GM12865 (cell line): ENCODE measurements at places on chromosomes 7 and 10.

GRCh38 chr7:75624134-75624832 is 114.5 kb downstream of the HIP1 start:
- DNase-seq: no peak

DNA sequence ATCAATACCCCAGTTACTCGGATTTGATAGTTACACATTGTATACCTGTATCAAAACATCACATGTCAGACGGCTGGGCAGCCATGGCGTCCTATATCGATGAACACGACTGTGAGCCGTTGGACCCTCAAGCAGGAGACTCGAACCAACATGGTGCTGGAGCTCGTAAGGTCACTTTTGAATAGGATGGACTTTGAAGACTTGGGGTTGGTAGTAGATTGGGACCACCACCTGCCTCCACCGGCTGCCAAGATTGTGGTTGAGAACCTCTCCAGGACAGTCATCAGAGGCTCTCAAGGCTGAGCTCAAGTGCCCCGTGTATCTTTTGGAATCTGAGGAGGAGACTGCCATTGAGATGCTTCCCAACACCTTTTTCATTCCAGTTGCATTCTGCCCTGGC is 1.9 kb upstream of the RINT1 start:
- no peak for DNase-seq

- DNase-seq: no peak
Observed at GRCh38 chr10:14617852-14618251, 156.8 kb downstream of the FAM107B start.

DNA sequence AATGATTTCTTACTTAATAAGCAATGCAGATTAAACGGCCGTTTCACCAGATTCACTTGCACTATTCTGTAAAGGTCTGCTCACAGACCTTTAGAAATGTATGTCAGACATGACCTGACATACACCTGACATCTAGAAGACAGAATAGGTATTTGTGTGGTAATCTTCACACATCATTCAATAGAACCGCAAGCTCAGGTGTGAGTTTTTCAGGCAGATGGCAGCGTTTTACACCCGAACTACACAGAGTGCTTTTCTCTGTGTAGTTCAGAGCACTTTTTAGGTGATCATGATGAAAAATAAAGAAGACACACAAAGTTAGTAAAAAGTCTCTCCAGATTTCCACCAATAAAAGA is 63.2 kb downstream of the PRKCQ start:
- no peak for DNase-seq

DNA sequence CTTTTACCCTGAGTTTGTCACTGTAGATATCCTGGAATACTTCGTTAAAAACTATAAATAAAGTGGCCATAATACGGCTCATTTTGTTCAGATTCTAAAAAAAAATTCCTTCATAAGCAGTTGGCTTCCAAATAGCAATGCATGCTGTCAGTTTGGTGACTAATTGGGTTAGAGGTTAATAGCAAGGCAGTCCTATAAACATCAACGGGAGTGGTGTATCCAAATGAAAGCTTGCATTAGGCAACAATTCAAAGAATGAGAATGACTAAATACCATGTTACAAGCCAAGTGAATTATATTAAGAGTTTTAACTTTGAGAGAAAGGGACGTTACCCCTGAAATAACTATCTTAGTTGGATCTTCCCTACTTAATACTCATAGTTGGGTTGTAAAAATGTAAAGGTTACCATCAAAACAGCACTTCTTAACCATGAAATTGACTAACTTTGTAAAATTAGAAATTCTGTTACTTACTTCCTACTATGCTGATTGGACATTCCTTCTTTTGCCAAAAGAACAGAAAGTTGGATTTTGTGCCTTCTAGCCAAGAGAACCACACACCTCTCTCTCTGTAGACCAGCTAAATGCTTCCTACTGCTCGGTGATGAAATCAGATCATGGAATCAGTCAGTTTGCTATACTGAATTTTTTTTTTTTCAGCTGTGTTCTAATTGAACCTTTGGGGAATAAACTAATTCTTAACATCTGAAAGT is 98.0 kb downstream of the KAT6B start:
- no peak for DNase-seq

DNA sequence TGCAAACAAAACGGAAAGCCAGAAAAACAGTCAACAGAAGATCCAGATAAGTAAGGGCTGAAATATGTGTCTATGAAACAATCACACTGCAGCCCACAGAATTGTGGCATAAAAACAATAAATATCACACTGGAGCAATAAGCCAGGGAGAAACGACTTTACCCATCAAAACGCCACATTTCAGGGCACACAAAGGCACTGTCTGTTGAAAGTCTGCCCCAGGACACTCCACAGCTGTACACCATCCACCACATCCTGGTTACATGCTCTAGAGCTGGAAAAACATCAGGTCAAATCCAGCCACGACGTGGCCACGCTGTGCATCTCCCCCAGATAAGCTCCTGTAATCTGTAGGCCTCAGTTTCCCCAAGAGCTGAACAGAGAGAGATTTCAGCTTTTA is 88.7 kb downstream of the COBL start:
- no peak for DNase-seq

DNA sequence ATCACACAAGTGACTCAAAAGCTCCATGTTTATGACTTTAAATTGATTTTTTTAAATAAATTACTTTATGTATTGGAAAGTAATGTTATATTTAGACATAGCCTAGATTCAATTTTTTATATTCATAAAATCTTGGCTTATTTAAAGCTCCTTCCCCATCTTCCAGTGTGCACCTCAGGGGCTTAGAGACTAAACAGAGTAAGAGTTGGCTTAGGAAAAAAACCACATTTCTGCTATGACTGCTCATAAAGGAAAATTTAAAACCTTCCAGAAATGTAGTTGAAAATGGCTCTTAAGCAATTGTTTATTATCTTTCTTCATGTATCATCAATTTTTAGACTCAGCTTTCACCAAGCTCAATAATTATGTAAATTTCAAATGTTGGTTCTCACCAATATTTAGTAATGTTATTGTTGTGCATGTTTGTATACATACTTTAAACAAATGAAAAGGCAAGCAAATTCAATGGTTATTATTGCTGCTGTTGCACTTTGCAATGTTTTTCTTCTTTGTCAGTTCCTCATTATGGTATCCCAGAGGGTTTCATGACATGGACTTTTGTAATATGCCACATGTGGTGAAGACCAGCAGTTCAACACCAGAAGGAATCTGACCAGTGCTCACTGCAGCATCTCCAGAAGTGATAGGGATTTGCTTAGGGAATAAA is 700.1 kb upstream of the ANKRD30A start:
- no peak for DNase-seq

GRCh38 chr10:75639736-75640135 is 208.3 kb downstream of the LRMDA start:
- no peak for DNase-seq

- DNase-seq: no peak
Observed at GRCh38 chr7:83984076-83984475, 210.5 kb downstream of the SEMA3A start.

DNA sequence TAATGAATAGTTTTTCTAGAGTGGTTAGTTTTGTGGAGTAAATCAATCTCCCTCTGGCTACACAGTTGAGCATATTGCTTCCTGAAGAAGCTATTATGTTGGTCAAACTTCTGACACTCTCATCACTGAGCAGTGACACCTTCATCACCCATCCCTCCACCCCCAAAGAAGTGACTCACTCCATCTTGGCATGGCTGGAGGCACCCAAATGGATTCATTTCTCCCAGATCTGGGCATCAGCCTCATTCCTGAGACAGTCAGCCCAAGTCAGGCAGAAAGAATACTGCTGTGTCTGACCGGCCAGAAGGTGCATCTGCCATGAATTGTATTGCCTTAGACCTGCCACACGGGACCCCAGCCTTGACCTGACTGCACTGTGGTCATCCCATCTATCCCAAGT is 117.0 kb upstream of the HABP2 start:
- DNase-seq: no peak
